ENCODE measurements at places on chromosomes 16 and 17.

- peak; percentile 62 for DNase-seq
These were observed at the start of gene CDK5R1 for GRCh38 chr17:32486701-32487472. Gene CDK5R1, plus strand, starts transcription at chr17:32486993. Its CDS starts 628 bp downstream, at chr17:32487621.

GRCh38 chr17:74712756-74713155 is at the start of gene CD300LF:
Gene CD300LF, minus strand, starts transcription at chr17:74712923. Its CDS starts 57 bp downstream, at chr17:74712866.
- no peak for DNase-seq

DNA sequence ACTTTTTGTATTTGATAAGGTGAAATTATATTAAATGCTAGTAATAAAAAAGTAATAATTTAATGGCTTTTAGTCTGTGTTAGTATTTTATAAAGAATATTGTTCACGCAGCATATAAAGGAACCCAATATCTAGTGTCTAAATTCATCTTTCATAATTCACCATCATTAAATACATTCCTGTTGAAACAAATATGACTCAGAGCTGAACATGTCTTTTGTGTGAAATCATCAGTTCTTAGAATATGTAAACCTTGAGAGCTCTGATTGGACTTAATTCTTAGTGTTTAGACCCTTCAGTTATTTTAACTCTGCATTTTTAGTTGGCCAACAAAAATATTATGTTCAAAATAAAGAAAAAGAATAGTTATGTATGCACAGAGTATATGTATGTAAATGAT is 71.8 kb downstream of the ABHD15 start:
- DNase-seq = no peak

DNA sequence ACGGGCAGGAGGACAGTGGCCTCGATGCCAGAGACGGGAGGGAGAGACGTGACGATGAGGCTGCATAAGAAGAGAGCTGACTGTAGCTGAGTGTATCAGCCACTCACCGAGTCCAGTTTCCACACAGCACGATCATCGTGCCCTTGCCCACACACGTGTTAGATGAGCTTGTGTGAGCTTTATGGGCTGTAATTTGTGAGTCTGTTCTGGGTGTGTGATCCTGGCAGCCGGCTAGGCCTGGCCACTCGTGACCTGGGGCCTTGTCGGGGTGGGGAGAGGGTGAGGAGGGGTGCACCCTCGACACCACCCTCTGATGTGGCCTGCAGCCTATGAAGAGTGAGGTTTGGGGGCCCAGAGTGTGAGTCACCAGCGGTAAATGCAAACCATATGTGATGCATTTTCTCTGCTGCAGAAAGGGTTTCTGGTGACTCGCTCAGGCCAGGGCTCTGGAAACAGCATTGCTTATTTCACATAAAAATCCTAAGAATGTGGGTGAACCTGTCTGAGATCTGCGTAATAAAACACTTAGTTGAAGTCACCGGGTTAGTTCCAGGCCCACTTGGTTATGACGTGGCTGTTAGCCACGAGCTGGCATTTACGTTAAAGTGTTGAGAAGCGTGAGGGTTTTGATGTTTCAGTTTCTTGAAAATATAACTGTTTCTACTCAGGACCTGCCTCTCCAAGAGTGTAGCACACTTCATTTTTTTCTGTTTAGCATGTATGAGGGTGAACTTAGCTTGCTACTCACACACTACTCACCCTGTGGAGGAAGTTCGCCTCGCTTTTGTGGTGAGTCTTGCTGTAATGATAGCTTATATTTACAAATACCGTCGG is 4.2 kb downstream of the METRNL start:
- no peak for DNase-seq

DNA sequence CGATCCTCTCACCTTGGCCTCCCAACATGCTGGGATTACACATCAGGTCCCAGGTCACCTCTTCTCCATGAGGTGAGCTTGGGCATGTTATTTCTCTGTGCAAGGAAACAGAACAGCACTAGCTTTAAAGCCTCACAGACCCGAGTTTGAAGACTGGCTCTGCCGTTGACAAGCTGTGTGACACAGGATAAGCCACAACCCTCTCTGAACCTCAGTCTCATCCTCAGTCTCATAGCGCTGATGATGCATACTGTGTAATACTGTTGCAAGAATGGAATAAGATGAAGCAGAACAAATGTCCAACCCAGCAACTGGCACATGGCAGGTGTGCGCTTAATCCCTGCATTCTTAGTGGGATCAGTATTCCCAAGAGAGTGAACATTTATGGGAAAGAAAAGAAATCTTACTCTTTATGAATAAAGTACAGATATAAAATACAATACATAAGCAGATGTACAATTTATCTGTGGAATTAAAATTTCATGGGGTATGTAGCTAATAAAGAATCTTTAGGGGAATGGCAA is 43.5 kb downstream of the ABAT start:
- no peak for DNase-seq
